Naive B cell (primary cell): ENCODE measurements at places on chromosomes 16 and 17.

DNA sequence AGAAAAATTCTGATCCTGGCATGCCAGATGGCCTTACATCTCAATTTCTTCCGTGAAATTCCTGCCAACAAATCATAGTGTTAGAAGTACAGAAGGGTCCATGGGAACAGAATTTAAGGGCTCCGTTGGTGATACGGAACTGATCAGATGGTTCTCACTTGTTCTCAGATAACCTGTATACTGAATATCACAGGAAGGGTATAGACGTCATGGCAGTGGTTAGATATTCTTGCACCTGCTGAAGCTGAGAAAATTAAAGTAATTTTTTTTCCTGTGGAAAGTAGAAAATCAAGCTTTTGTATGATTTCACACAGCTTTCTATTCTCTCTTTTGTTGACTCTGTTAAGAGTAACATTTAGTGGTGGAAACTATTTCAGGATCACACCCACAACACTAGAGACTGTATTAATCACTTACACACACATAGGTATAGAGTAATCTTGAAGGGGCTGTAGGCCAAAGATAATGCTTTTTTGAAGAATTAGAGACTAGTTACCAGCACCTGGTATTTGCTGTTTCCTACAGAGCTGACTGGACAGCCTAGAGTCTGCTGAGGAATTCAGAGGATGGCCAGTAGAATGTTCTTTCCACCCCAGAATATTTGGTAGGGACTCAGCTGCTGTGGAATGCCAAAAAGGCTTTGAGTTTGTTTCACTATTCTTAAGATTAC, 7.5 kb downstream of the TENT4B start:
- no peak for DNase-seq

DNA sequence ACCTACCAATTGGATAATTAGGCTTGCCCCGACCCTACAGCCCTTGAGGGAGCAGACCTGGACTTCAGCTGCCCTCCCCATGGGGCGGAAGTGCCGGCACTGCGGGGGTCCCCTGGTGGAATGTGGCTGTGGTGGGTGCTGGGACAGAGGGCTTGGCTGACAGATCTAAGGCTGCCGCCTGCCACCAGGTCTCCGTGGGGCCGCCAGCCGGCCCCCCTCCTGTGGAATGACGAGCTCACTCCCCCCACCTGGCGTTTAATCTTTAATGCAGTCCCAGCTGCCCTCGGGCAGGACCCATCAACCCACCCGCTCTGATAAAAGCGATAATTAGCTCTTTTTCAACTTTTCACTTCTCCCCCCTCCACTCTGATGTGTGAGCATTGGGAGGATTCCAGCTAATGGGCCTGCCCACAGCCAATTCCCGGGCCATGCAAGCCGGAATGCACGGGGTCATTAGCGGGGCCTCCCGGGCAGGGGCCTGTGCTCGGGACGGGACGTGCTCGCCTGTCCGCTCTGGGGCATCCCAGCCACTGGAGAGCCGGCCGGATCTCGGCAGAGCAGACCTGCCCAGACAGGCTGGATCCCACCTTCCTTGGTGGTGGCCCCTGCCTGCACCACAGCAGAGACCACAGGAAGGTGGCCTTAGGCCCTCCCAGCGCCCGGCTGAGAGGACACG, 28.3 kb upstream of the GOSR2 start:
- DNase-seq, result no peak

DNA sequence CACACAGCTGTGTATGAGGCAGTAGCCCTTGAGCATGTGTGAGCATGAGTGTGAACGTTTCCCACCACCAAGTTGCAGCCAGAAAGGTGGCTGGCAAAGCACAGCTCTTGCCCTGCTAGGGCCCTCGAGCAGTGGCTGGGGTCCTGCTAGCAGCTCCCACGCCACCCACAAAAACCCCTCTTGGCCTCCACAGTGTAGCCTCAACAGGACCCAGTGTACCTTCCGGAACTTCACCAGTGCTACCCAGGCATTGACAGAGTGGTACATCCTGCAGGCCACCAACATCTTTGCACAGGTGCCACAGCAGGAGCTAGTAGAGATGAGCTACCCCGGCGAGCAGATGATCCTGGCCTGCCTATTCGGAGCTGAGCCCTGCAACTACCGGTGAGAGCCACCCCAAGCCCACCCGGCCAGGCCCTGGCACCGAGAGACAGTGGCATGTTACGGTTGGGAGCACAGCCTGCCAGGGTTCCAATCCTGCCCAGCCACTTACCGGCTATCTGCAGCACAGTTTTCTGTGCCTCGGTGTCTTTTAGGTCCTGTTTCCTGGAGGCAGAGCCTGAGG, 53.1 kb downstream of the SCNN1B start:
- DNase-seq, result no peak

- no peak for DNase-seq
Measured at GRCh38 chr16:2095918-2096582, 39.6 kb downstream of the PKD1 start.

- no peak for DNase-seq
Measured at GRCh38 chr17:57930239-57930638, 25.0 kb downstream of the CUEDC1 start.

DNA sequence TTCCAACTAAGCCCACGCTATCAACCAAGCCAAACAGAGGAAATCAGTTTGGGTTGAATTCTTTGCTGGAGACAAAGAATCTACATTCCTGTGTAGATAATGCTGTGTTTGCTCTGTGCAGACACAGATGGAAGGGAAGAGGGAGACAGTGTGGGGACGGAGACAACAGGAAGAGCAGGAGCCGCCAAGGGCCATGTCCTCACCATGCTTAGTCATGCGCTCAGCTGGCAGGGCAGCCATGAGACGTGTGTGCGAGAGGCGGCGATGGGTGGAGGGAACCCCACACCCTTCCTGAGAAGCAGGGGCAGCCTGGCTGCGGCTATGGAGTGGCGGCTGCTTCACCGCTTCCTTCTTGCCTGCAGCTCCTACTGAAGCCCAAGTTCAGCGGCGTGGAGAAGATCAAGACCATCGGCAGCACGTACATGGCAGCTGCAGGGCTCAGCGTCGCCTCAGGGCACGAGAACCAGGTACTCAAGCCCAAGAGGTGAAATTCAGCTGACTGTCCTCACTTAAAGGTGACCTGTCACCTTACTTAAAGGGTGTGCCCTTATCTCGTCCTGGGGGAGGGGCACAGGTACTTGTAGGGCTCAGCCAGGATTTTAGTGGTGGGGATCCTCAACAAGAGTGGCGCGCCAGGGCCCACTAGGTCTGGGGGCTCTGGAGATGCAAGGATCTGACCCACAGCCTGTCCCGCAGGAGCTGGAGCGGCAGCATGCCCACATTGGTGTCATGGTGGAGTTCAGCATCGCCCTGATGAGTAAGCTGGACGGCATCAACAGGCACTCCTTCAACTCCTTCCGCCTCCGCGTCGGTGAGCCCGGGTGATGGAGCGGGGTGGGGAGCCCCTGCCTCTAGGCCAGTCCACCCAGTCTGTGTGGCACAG, 47.5 kb downstream of the ADCY7 start:
- DNase-seq, result no peak

GRCh38 chr16:1920727-1921171, 2.5 kb upstream of the HS3ST6 start:
- no peak for DNase-seq
